ENCODE measurements at places on chromosomes 2 and 18.

DNA sequence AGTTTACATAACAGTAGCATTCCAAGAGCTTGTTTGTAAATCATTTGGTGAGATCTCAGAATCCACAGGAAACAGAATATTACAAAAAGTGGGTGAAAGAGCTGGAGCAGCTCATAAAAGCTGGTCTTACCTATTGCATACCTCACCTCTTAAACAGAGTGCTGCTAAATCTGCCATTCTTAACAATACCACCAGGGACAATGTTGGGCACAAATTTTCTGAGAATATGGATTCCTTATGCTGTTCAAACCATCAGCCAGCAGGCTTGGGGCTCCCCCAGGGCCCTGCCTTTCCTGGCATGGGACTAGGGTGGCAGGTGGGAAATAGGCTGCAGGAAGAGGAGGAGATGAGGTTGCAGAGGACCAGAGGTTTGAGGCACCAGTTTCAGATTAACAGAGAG lies 55.6 kb downstream of the TGFA start:
- DNase-seq, result peak; percentile 28

GRCh38 chr18:53909668-53910067 lies 314.8 kb downstream of the MBD2 start:
- DNase-seq, result peak; percentile 18

DNA sequence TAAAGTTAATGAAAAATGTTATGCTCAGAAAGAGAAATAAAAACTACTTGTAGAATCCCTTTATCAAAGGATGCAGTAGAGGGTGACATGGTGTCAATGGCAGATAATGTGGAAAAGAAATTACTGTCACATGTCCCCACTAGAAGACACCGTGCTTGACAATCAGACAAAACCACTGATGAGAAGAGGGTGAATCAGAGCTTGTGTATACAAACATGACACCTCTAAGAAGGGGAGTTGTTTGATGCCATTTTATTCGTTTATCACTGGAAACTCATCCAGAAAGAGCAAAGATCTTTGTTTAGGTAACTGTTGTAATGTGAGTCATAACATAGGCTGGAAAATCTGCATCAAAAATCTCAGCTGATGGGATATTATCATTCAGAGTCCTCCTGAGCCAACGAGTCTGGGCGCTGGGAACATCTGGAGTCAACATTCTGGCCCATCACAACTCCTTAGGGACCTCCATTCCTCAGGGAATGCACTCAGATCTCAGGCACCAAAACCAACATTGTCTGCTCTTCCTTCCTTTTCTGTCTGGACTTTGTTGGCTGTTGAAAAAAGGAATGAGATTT lies 49.5 kb upstream of the RAB12 start:
- DNase-seq, result no peak

GRCh38 chr18:3016585-3017297 lies 3.8 kb upstream of the LPIN2 start:
- no peak for DNase-seq

GRCh38 chr2:118119158-118119727 lies 31.0 kb downstream of the INSIG2 start:
- DNase-seq, result no peak

DNA sequence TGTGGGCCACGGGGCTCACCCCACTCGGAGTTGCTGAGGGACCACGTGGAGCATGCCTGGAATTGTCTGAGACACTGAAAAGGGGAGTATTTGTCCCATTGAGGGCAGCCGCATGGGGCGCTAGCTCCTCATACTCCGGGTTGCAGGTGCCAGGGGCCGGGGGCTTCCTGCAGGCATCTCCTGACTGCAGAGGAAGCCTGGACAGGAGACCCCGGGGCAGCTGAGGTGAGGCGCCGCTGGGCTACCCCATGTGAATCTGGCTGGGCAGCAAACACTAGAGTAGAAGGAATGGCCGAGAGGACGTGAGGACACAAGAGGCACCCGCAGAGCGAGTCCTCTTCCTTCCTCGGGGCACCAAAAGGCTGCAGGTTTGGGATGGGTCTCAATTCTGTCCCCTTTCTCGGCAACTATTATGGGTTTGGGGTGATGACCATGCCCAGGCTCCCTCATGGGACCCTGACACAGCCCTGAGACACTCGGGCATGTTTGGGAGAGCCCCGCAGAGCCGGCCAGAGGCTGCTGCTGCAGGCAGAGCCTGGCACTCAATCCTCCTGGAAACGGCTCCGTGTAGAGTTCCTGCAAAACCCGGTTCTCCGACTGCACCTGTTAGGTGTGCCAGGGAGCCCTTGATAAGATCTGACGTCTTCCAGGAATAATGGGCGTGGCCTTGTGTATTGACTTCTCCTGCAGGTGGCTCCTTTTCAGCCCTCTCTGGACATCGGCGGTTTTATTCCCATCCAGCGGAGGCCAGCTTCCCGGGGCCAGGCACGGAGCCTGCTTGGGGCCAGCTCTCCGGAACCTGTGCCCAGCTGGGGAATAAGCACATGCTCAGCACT lies 77.0 kb downstream of the CTIF start:
- DNase-seq, result no peak

DNA sequence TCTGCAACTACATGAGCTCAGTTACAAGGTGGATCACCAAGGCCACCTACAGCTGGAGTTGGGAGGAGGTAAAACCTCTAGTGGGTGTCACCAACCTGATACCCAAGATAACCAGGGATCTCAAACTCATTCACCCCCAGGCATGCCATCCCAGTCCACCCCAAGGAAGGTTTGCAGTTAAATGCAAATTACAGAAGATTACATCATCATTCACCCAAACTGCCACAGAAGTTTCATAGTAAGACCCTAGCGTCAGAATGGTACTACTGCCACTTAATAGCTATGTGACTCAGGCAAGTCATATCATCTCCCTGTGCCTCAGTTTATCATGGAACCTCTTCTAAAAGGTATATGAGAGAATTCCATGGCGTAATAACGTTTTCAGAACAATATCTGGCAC lies 111.2 kb downstream of the MYO5B start:
- DNase-seq, result no peak

DNA sequence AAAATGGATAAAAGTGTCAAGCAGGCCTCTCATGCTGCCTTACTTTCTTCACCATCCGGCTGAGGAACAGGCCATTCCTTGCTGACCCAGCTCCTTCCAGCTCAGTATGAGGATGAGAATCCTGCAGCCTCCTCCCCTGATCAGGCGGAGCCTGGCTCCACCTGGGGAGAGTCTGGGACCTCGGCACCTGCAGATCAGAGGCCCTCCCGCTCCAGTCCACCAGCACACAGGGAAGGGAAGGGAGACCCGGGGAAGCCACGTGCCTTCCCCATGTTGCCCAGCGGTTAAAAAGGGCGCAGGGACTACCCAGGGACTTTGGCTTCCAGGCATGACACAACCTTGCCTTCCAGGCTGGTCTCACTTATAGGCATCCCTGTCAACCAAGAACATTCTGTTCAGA lies 172.0 kb downstream of the NDUFA10 start:
- no peak for DNase-seq

DNA sequence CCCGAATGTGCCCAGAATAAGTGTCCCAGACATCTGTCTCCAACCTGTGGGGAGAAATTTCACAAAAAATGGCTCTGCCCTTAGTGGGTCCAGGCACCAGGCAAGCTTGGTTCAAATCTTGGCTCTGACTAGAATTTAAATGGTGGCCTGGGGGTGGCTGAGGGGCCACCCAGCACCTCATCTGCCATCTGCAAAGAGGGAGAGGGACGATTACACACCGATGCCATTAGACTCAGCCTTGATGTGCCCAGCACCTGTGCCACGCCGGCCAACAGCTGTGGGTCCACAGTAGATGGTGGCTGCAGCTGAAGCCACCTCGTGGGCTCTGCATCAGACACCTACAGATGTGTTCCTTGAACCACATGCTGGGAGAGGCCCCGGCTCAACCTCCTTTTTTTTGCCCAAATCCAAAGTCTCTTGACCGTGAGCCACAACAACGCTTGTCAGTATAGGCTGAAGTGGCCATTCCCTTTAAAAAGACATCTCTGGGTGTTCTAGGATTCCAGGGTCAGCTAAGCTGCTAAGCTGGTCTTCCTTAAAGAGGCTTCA lies 222.0 kb upstream of the RAB6C start:
- no peak for DNase-seq

- no peak for DNase-seq
Measured at GRCh38 chr2:43328133-43328532, 101.7 kb upstream of the ZFP36L2 start.

- DNase-seq, result no peak
Measured at GRCh38 chr2:212193803-212194202, 344.8 kb downstream of the ERBB4 start.

DNA sequence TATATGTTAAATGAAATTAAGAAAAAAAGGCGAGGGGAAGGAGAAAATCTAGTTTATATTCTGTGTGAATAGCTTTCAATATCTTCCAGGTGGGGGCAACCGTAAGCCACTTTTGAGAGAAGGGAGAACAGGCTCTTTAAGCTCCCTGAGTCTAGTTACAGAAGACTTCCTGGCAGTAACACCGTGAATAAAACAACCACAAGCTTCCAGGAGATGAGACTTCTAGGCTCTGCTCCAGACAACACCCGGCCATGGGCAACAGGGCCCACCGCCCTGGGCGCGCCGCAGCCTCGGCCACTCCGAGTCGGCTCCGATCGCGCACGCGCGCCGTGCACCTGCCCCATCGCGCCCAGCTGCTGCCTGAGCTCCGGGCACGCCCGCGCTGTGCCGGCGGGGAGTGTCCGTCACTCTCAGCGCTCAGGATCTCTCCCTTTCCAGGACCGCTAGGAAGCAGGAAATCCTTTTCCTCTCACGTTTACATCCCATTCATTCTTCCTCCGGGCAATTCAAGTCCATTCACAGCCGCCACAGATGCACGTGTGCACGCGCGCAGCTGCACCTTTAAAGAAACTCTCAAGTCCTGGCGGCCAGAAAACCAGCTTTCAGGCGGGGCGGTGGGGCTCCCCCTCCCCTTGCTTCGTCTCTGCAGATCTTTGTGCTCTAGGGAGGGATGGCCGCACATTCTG lies 19.4 kb upstream of the PAX3 start:
- DNase-seq, result peak; percentile 81

GRCh38 chr18:9563331-9563730 lies 51.0 kb downstream of the PPP4R1 start:
- no peak for DNase-seq

GRCh38 chr2:113818382-113818951 lies 62.0 kb upstream of the SLC35F5 start:
- DNase-seq, result peak; percentile 39

- no peak for DNase-seq
Measured at GRCh38 chr18:23970161-23971096, 44.1 kb upstream of the TTC39C start.

DNA sequence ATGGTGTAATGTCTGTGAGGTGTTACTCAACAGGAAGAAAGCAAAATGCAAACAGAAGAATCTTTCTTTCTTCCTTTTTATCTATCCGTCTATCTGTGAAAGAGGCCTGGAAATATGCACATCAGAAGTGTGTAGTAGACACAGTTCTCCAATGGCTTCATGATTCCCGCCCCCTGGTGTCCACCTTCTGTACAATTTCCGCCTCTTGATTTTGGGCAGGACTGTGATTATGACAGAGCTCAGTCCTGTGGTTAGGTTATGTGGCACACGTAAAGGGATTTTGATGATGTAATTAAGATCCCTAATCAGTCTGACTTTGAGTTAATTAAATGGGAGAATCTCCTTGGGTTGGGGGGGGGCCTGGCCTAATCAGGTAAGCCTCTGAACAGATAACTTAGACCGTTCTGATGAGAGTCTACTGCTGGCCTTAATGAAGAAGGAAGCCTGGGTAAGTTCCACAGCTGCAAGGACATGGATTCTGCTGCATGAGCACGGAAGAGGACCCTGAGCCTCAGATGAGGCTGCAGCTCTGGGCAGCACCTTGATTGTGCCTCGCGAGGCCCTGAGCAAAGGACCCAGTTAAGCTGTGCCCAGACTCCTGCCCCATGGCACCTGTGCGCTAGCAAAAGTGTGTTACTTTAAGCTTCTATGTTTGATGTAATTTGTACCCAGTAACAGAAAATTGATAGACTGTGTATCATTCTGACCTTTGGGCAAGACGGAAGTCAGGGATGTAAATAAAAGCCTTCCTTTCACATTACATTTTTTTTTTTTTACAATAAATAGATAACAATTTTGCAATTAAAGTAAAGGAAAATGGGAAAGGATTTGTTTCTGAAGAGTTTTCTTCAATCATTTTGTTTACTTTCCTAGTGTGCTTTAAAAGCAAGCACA lies 11.3 kb upstream of the KCNF1 start:
- peak; percentile 63 for DNase-seq

DNA sequence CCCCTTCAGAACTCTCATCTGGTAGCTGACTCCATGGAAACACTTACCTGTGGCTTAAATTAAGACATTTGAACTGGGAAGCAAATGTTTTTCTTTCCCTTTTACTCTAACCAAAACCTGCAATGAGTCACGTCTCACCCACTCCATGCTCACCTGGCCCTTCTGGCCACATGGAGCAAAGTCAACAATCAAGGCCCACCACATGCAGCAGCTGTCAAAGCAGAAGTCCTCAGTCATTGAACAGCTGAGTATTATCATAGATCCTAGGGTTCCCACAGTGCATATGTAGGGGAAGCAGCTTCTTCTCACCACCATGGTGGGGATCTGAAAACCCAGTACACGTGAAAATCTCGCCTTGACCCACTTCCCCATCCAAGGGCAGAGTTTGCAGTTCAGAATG lies 12.3 kb upstream of the MEP1B start:
- no peak for DNase-seq

DNA sequence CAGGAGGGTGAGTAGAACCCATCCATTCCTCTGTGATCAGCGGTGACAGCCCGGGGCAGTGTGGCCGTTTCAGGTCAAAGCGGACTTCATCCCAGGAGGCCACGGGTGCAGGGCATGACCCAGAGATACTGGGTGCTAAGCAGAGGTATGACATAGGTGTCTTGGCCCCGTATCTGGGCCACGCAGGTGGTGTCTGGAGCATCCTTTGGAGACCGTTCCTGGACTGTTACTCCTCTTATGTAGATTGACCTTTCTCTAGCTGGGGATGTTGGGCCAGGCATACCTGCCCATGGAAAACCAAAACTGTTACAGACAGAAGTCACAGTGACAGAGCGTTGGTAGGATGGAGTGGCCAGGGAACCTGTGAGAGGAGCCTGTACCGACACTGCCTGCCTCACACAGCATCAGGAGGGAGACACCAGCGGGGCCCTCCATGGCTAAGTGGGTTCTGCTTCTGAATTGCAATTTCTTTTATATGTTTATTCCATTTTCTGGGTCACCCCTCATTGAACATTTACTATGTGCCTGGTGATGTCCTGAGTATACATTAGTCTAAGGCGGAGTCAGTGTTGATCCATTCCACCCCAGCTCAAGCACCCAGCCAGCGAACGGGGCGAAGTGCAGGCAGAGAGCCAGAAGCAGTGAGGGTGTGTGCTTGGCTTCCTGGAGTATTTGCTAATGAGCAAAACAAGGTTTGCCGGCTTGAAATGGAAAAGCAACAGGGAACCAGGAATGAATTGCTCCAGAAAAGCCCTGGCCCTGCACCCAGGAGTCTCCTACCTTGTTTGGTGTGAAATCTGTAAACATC lies 141.7 kb downstream of the SH3RF3 start:
- no peak for DNase-seq
